Cerebellum (tissue), 4 donors: ENCODE measurements at places on chromosomes 6 and 20. TPM values are rescaled to one million over a fixed set of nuclear protein-coding genes. Genes with fewer than 3 reads are reported as not detected.

The NRM gene
- total RNA-seq, result 9.2 TPM

The RNF182 gene
- 18.6 TPM for total RNA-seq

The FAM83B gene
- 0.64 TPM for total RNA-seq

The C4A gene
- total RNA-seq, result 13.5 TPM

The TMEM14C gene
- 39.8 TPM for total RNA-seq

The UBE2C gene
- 14.1 TPM for total RNA-seq

The ZNF391 gene
- total RNA-seq, result 6.6 TPM

GRCh38 chr20:48919336-48919881 is 2.1 kb upstream of the ARFGEF2 start:
- DNase-seq, result no peak

- DNase-seq, result no peak
These were observed 12.7 kb upstream of the DSN1 start for GRCh38 chr20:36786246-36786645.

DNA sequence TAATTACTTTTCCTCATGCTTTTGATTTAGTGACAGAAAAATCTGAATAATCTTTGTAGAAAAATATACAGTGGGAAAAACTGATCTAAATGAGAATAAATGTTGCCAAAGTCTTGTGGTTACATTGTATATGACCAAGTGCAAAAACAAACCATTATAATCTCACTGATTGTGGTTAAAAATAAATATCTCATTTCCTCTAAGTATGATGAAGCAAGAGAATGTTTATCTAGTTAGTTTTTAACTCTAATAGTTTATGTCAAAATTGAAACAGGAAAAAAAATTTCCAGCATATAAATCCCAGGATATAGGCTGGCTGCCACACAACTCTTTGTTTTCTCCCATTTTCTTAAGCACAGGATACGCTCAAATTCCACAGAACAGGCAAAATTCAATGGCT is 392.7 kb upstream of the ID4 start:
- no peak for DNase-seq

DNA sequence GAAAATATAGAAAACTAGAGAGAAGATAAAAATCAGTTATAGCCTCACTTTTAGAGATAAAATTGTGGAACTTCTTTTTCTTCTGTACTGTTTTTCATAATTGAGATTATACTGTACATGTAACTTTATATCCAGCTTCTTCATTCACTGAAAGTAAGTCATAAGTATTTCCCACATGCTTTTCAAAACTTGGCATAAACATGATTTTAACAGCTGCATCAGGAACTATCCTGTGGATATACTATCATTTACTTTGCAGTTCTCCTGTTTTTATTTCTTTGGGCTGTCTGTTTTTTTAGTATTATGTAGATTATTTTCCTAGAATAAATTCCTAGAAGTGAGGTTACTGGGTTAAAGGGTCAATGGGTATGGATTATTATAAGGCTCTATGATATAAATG is 14.8 kb downstream of the DSTN start:
- no peak for DNase-seq

- DNase-seq, result no peak
These were observed 14.5 kb downstream of the REV3L start for GRCh38 chr6:111468329-111469012.

GRCh38 chr6:91081452-91082067 is 494.7 kb upstream of the MAP3K7 start:
- peak; percentile 70 for DNase-seq

- no peak for DNase-seq
These were observed 107.5 kb downstream of the ERMARD start for GRCh38 chr6:169858935-169859351.

DNA sequence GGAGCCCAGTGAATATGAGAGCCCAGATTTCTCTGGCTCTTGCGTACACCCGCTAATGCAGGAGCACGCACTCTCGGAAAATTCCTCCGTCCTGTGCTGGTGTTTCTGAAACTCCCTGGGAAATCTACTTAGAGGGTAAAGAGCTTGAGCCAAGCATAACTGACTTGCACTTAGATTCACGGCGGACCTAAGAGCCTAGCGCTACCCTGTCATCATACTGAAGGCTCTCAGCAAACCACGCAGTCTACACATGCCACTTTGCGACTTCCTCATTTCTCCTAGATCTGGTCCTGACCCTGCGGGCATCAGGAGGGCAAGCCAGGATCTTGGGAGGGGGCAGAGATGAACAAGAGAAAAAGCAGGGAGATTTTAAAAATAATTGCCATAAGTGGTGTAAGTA is 324.7 kb downstream of the CD83 start:
- no peak for DNase-seq

- peak; percentile 62 for DNase-seq
These were observed at the start of gene ENPP1 for GRCh38 chr6:131807644-131808459. Gene ENPP1 (plus strand): TSS chr6:131808020. CDS start chr6:131808036, 16 bp downstream.

DNA sequence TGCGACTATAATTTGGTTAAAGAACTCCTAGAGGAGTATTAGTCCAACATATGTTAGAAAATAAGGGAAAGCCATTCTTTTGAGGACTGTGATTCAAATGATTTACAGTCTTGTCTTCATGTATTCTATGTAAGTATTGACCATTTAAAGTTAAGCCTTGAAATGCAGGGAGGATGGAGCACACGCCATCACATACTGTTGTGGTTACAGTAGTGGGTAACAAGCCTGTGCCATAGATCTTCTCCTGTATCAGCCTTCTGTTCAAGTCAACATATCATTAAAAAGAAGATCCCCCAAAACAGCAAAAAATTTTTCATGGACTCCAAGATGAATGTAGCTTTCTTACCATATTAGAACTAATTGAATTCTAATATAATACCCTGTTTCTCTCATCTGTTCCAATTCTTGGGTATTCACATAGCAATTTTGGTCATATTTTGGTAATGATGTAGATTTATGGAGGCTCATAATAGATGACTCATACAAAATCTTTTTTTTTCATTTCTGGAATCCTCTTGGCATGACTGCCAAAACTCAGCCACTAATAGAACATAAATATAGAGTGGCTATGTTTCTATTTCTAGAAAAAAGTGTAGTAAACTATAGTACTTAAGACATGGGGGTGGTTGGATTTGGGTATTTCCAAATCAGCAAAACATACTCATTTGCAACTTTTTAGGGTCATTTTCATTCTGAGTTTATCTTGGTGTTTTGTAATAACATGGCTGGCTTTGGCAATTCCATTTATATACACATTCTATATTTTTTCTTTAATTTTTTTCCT is 413.5 kb downstream of the BCKDHB start:
- no peak for DNase-seq
